Caki2 (cell line): ENCODE measurements at places on chromosomes 4 and X.

- no peak for DNase-seq
These were observed 753.6 kb downstream of the RAPGEF2 start for GRCh38 chr4:159856451-159856850.

DNA sequence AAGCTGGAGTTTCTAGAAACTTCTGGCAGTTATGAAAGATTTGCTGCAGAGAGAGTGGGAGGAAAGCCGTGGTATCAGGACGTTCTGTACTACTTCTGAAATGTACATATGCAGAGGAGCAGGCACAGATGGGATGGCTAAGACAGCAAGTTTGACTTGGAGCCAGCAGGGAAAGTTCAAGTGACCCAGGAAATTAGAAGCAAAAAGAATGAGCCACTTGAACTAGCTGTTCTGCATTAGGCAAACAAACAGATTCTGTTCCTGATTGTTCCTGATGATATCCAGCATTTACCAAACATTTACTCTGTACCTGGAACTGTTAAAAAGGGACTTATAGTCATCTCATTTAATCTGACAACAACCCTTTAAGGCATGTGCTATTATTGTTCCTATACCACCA, 41.4 kb upstream of the CXCL13 start:
- DNase-seq = no peak

- peak; percentile 33 for DNase-seq
These were observed 56.6 kb upstream of the BCOR start for GRCh38 chrX:40154250-40154852.

- DNase-seq = peak; percentile 37
These were observed 75.0 kb downstream of the MGST2 start for GRCh38 chr4:139740531-139741041.

DNA sequence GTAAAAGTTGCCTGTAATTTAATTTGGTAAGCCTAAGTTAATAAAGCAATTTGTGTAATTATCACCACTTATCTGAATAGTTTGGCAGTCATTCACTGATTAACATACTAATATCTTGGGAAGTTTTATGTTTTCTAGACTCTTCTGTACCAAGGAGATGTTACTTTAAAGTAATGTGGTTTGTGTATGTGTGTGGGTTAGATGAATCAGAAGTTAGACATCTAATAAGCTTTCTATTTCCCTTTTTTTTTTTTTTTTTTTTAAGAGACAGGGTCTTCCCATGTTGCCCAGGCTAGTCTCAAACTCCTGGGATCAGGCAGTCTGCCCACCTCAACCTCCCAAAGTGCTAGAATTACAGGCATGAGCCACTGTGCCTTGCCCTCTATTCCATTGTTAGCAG, 5.3 kb downstream of the SLAIN2 start:
- DNase-seq = no peak
